ENCODE measurements at places on chromosomes 3 and 15.

DNA sequence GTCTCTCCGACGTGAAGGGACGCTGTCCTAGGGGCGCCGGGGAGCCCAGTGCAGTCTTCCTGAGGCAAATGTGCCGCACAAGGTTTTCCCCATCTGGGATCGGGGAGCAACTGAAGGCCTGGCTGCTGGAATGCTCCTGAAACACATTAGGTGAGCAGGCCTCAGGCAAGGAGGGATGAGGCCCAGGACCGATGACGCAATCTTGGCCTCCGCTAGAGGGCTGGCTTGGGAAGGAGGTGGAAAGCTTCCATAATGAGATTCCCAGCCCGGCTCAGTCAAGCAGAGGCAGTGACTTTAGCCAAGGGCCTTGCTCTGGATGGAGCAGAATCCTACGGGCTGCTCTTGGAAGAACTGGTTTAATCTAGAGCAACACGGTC is 50.8 kb downstream of the CPN2 start:
- DNase-seq = no peak

DNA sequence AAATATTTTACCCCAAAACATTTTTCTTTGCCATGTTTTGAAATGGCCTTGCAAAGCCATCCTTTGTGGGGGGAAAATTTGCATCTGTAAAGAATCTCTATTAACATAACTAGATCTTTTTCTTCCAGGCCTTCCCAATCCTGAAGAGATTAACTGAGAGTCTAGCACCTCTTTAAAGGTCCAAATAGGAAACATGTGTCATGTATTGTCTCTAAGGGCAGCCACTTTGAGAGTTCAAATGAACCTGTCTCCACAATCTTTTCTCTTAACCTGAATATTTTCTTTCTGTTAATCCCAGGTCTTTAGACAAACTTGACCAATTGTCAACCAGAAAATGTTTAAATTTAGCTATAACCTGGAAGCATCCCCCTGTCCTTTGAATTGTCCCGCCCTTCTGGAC is 236.6 kb upstream of the PROK2 start:
- DNase-seq = no peak

- DNase-seq = no peak
These were observed 25.7 kb downstream of the DNAH12 start for GRCh38 chr3:57518276-57518915.

- DNase-seq = no peak
These were observed 772.7 kb downstream of the PDCD6IP start for GRCh38 chr3:34570916-34571705.

GRCh38 chr3:38343797-38344594 is 2.6 kb upstream of the XYLB start:
- DNase-seq = no peak

- DNase-seq = no peak
These were observed 95.1 kb upstream of the ZBED2 start for GRCh38 chr3:111690242-111690641.

DNA sequence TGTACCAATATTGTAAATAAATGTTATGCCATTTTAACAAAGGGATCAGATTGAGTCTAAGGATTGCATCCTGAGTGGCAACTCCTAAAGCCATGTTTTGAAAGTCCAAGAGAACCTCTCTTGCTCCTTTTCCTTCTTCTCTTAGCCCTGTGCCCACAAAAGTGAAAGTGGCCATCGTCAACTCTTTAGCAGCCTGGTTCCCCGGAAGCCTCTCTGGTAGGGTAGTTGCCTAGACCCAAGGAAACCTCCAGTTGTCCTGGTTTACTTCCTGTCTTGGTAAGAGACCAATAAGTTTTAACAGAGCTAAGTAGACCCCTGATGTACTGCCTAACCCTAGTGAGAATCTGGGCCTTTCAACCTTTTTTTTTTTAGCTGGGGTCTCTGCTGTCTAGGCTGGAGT is 10.2 kb upstream of the ITPKA start:
- no peak for DNase-seq

- no peak for DNase-seq
These were observed 8.2 kb upstream of the CCR9 start for GRCh38 chr3:45878124-45878523.

GRCh38 chr3:174462916-174463315 is 396.2 kb upstream of the NAALADL2 start:
- DNase-seq = no peak

GRCh38 chr3:14524920-14525660 is 15.1 kb downstream of the GRIP2 start:
- no peak for DNase-seq

DNA sequence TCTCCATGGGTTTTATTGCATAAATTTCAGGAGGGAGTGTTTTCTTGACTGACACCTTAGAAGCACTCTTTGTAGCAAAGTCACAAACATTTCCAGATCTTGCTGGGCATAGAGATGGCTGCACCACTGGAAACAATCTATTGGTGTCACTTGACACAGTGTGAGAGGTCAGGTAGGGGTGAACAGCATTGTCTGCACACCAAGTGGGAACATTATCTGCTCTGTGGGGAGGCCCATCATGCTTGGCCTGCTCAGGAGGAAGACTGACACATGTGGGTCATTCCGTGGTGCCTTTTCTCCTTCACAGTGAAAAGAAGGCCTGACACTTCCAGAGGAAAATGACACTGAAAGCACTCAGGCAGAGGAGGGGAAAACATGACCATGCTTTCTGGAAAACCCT is 149.9 kb upstream of the GALNT15 start:
- no peak for DNase-seq

DNA sequence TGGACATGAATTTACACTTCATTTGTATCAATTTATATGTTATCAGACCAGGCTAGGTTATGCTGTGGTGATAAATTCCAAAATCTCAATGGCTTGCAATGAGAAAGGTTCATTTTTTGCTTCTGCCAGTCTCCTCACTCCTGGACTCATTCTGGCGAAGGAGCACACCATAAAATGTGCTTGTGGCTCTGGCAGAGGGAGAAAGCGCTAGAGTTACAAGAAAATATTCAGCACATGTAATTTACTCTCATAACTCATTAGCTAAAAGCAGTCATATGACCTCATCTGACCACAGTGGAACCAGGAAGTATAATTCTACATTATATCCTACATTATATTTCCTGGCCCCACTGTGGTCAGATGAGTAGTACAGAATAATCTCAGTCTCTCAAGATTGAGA is 193.8 kb downstream of the BCHE start:
- no peak for DNase-seq

GRCh38 chr15:85825719-85826118 is 31.0 kb upstream of the KLHL25 start:
- DNase-seq = no peak

- DNase-seq = no peak
These were observed 79.1 kb downstream of the FOXP1 start for GRCh38 chr3:71504250-71505036.

GRCh38 chr3:169269005-169269404 is 394.5 kb downstream of the MECOM start:
- DNase-seq = no peak

- DNase-seq = no peak
These were observed 307.1 kb downstream of the TLE3 start for GRCh38 chr15:69790632-69791031.

GRCh38 chr3:187774185-187774789 is 29.0 kb upstream of the BCL6 start:
- no peak for DNase-seq

GRCh38 chr3:86794361-86795065 is 196.4 kb downstream of the VGLL3 start:
- no peak for DNase-seq

GRCh38 chr15:51846066-51846462 is 16.6 kb downstream of the TMOD3 start:
- no peak for DNase-seq

DNA sequence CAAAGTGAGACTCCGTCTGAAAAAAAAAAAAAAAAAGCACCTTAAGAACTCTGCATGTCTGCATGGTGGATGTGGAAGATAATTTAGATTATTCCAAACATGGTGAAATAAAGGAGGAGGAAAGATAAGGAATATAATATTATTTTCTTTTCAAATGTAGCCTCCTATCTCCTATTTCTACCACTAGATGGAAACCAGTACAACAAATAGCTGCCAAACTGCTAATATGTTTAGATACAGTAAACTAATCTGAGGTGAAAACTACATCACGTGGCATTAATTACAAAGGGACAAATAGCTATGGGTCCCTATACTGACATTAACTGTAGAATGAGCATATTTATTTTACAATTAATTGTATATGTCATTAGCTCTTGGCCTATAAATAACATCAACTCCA is 197.8 kb downstream of the TBC1D5 start:
- DNase-seq = no peak

GRCh38 chr15:100234158-100235029 is 107.4 kb downstream of the ADAMTS17 start:
- DNase-seq = no peak

- DNase-seq = no peak
These were observed 31.4 kb upstream of the ZBTB38 start for GRCh38 chr3:141336672-141337522.

- no peak for DNase-seq
These were observed 1.1 kb downstream of the SLCO2A1 start for GRCh38 chr3:134028486-134029255.

- no peak for DNase-seq
These were observed 41.7 kb downstream of the SHC4 start for GRCh38 chr15:48922046-48922445.

GRCh38 chr15:34584996-34585395 is 1.5 kb upstream of the GOLGA8B start:
- DNase-seq = no peak

- no peak for DNase-seq
These were observed 377.5 kb downstream of the EDEM1 start for GRCh38 chr3:5565026-5565425.

DNA sequence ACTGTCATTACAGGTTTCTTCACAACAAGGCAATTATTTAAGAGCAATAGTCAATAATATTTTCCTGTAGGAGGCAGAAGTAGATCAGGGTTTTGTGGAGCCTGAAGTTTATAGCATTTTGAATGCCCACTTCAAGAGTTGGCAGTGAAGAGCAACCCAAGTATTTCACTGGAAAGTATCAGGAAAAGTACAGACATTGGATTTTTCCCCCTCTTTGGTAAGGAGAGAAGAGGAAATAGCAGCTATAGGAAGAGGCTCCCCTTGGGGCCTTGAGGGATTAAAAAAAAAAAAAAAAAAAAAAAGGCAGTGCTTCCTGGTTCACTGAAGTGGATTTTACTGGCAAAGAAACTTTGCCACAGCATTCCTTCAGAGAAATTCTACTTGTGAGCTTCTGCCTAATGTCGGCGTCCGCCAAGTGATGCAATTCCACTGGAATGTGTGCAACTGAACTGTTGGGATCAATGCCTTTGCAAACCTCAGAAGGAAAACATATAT is 5.7 kb upstream of the CNTN6 start:
- DNase-seq = no peak

DNA sequence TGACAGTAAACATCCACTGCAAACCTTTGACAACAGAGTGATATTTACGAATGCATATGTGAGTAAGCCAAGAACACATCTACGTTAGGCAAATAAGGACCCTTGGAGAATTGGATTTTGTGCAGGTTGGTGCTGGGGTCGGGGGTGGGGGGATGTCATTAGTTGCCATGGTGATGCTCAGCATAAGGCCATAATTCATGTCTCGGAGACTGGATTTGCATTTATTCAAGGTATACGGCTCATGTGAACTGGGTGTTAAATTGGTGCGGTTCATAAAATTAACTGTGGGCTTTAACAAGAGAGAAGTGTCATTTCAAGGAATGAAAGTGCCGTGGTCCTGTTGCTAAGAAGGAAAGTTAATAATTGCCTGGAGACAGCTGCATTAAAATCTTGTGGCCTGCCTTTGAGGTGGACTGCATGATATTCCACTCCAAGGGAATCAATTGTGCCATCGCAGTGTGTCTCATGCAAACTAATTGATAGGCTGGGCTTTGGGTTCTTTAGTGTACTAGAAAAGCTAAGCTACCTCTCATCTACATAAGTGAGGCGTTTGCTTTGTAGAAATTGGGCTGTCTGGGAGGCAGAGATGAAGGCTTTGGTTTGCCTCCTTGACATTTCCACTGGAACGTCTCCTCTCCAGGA is 228.9 kb upstream of the FEZF2 start:
- DNase-seq = no peak

- DNase-seq = no peak
These were observed 111.4 kb downstream of the DLG1 start for GRCh38 chr3:197186887-197187588.

All from activated CD8-positive, alpha-beta memory T cell treated with anti-CD3 and anti-CD28 coated beads for 4 hours (primary cell).